ENCODE measurements at places on chromosomes 7 and 10. TPM values are rescaled to one million over a fixed set of nuclear protein-coding genes. Genes with fewer than 3 reads are reported as not detected.

The TUBB8 gene
- not detected for total RNA-seq

The ZPBP gene
- not detected for total RNA-seq

The CXCL12 gene
- 156 TPM for total RNA-seq

The TTYH3 gene
- 45.4 TPM for total RNA-seq

The H2BK1 gene
- total RNA-seq, result not detected

The TET1 gene
- 16.4 TPM for total RNA-seq

The TAC1 gene
- total RNA-seq, result 1.3 TPM

The MYO3A gene
- 0.17 TPM for total RNA-seq

The TRIM4 gene
- 39.0 TPM for total RNA-seq

The SLC37A3 gene
- 49.6 TPM for total RNA-seq

The CLCN1 gene
- total RNA-seq, result not detected

The POP7 gene
- 14.1 TPM for total RNA-seq

The NPY4R2 gene
- total RNA-seq, result not detected

The SLC26A5 gene
- total RNA-seq, result 0.22 TPM

The TCERG1L gene
- total RNA-seq, result not detected

The TFPI2 gene
- 8.5 TPM for total RNA-seq

The KCND2 gene
- total RNA-seq, result 1.5 TPM

The HOXA6 gene
- total RNA-seq, result 5.3 TPM

The CSGALNACT2 gene
- 44.7 TPM for total RNA-seq

The NYAP1 gene
- total RNA-seq, result not detected

The MRLN gene
- not detected for total RNA-seq

The FLNC gene
- 10.3 TPM for total RNA-seq

The SLC16A12 gene
- total RNA-seq, result 8.9 TPM

The GPRIN2 gene
- not detected for total RNA-seq

The AMPH gene
- total RNA-seq, result 20.3 TPM

The LDB3 gene
- total RNA-seq, result 12.1 TPM

The HMX3 gene
- not detected for total RNA-seq
